ENCODE measurements at places on chromosomes 5 and 9. TPM values are rescaled to one million over a fixed set of nuclear protein-coding genes. Genes with fewer than 3 reads are reported as not detected.
A peak's percentile ranks its signal among the peaks of the same experiment; 100 is the strongest.

The SH3PXD2B gene
- total RNA-seq: 61.1 TPM

The FBLL1 gene
- total RNA-seq: 4.9 TPM

The CXCL14 gene
- 3.0 TPM for total RNA-seq

- no peaks in the 10 kb centered on the region for H3K4me1 ChIP-seq
- H3K36me3 ChIP-seq: no peaks in the 10 kb centered on the region
- H3K4me3 ChIP-seq: no peak overlapping the region
- H3K27ac ChIP-seq: no peak overlapping the region
These were observed 220.3 kb upstream of the GAS1 start for GRCh38 chr9:87167582-87167981.

DNA sequence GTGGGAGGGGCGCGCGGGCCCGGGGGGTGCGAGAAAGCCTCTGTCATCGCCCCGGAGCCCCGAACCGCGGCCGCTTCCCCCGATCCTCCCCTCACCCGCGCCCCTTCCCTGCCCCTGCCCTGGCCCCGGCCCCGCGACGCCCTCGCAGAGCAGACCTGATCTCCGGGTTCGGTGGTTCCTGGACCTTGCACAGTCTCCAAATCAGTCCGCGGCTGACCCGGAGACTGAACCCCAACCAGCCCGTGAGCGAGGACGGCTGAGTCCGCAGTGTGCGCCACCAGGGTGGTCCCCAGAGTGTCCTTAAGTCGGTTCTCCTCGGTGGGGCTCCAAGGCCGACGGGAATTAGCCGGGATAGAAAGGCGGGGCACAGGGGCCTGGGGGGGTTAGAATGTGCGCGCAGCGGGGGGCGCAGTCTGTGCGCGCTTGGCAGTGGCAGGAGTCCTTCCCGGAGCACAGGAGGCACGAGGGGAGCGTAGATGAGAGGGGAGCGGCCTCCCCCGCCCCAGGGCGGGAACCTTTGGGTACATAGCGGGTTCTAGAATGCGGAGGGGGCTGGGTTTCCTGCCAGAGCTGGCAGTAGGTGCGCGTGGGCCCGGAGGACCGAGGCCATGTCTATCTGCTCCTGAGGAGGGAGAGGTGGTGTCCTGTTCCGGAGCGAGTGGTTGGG, 779 bp downstream of the PKN3 start:
- H3K36me3 ChIP-seq: no peaks in the 10 kb centered on the region
- no peak for DNase-seq
- peaks cover 1% of the 10 kb centered on the region for H3K4me1 ChIP-seq
- H3K27me3 ChIP-seq: no peaks in the 10 kb centered on the region

- no peak overlapping the region for H3K27ac ChIP-seq
- no peak for DNase-seq
- no peak overlapping the region for H3K4me3 ChIP-seq
- no peaks in the 10 kb centered on the region for H3K4me1 ChIP-seq
- no peaks in the 10 kb centered on the region for H3K36me3 ChIP-seq
These were observed 70.1 kb downstream of the RFX3 start for GRCh38 chr9:3455717-3456116.

DNA sequence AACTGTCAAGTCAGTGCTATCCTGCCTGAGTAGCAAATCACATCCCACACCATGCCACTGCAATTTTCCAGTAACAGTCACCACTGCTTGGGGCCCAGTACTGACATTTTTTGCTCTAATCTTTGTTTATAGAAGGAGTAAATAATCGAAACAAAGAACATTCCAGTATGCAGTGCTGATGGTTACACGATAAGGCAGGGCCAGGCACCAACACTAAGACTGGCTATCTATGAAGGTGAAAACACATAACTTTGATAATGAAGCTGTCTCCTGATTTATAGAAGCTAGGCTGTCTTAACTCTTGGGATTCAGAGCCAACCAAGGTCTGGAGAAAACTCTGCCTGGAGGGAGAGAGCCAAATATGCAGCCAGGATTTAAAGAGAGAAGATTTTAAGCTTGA, 365.3 kb downstream of the BNC2 start:
- peaks cover 13% of the 10 kb centered on the region for H3K4me1 ChIP-seq
- no peaks in the 10 kb centered on the region for H3K27me3 ChIP-seq
- no peak overlapping the region for H3K4me3 ChIP-seq

GRCh38 chr9:89430995-89431394, 66.9 kb downstream of the SEMA4D start:
- no peak for DNase-seq
- H3K4me3 ChIP-seq: no peak overlapping the region
- H3K27ac ChIP-seq: no peak overlapping the region
- no peaks in the 10 kb centered on the region for H3K27me3 ChIP-seq

DNA sequence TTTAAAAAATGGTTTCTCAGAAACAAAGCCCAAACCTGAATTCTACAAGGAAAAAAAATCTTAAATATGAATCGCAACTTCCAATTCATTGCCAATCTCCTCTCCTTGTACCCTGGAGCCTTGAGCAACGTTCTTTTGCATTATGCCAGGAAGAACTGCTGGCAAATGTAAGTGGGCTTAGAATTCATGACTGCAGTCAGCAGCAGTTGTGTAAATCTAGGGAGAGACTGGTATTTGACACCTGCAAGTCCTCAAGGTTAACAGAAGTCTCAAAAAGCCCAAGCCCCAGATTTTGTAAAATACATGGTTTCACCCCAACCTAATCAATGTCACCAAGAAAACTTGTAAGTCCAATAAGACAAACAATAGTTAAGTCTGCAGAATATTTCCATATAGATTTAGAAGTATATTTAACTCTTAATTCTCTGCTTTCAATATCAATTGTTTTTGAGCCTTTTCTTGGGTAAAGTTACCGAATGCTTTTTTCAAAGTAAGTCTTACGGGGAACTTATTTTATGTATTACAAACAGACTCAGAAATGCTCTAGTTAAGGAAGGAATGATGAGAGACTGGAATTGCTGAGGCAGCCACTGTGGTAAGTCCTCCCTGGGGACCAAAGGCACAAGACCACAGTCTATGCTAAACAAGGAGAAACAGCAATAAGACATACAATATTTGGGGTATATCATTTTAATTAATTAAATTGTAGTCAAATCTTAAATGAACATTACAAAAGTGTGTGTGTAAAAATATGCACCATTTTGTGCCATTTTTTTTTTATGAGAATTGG, 31.3 kb downstream of the ELL2 start:
- DNase-seq: no peak
- no peaks in the 10 kb centered on the region for H3K4me1 ChIP-seq
- no peaks in the 10 kb centered on the region for H3K27me3 ChIP-seq
- no peak overlapping the region for H3K4me3 ChIP-seq
- H3K27ac ChIP-seq: no peak overlapping the region

DNA sequence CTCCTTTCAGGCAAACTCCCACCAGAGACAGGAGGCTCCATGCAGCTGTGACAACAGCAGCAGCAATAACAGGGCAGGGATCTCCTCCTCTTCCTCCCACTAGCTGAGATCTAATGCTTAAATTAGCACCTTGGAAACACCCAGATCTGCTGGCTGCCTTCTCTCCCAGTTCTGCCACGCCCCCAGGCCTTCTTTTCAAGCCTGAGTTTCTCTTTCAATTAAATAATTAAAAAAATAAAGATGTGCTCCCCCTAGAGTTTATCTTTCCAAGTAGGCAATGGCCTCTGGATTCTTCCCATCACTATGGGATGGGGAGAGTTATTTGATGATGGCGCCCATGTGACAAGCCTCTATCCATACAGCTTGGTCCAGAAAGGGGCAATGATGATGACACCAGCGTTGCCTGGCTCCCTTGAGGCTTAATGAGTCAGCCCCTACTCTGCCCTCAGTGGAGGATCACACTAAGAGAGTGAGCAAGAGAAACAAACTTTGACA, 3.8 kb downstream of the FAM219A start:
- no peak overlapping the region for H3K4me3 ChIP-seq
- no peaks in the 10 kb centered on the region for H3K36me3 ChIP-seq
- peaks cover 5% of the 10 kb centered on the region for H3K4me1 ChIP-seq

DNA sequence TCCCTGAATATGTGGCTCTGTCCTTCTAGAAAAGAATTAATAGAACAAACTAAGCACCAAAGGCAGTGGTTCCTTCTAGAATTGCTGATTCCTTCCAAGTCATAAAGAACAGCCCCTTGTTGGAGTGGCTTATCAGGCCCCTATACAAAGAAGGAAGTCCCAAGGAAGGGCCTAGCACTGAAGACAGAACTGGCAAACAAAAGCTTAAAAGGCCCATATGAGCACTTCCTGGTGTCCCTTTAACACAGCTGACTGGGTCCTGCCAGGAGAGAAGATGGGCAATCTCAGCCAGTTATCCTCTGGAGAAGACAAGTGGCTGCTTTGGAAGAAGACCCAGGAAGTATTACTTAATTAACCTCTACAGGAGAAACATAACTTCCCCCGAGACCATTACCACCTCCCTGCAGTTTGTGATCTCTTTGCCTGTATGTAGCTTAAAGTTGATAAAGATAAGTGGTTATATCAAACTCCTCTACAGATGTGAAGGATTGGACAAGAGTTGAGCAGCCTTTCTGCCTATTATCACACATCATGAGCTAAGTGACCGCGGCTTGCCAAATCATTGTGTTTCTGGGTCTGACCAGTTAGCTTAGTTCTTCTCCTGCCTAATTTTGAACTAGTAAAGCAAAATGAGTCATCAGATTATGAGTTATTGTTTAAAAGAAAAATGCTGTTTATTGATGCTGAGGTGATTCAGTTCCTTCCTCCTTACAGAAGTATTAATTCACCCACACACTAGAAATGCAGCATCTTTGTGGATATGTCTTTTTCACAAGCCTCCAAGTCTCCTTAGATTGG, 13.3 kb upstream of the STING1 start:
- no peak for DNase-seq
- no peak overlapping the region for H3K27ac ChIP-seq
- no peaks in the 10 kb centered on the region for H3K27me3 ChIP-seq
- no peak overlapping the region for H3K4me3 ChIP-seq
- H3K4me1 ChIP-seq: no peaks in the 10 kb centered on the region
- no peaks in the 10 kb centered on the region for H3K36me3 ChIP-seq

- peak overlapping the region; percentile 72 for H3K27ac ChIP-seq
- H3K4me1 ChIP-seq: peaks cover 3% of the 10 kb centered on the region
- H3K4me3 ChIP-seq: peak overlapping the region; percentile 74
- H3K36me3 ChIP-seq: no peaks in the 10 kb centered on the region
These were observed 548 bp downstream of the CEP120 start for GRCh38 chr5:123422433-123423277.

DNA sequence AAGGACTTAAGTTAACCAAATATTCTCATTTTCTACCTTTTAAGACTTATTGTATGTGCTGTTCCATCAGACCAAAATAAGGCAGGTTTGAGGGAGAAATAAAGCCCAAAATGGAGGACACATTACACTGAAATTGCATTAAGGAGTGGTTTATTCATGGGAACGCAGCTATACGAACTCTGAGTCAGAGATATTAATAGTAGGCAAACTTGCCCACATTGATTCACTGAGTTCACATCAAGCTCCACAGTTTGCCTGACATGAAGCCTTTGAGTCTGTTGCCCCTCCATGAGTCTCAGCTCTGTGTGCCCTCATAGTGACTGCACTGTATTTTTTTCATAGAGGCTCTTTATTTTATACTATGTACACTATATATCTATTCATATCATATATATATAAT, 135.0 kb upstream of the SNX2 start:
- no peaks in the 10 kb centered on the region for H3K27me3 ChIP-seq
- no peak for DNase-seq
- no peaks in the 10 kb centered on the region for H3K4me1 ChIP-seq

GRCh38 chr5:111389390-111390082, 122.8 kb downstream of the STARD4 start:
- H3K36me3 ChIP-seq: no peaks in the 10 kb centered on the region
- no peak for DNase-seq
- no peak overlapping the region for H3K4me3 ChIP-seq
- no peaks in the 10 kb centered on the region for H3K4me1 ChIP-seq
- no peak overlapping the region for H3K27ac ChIP-seq

DNA sequence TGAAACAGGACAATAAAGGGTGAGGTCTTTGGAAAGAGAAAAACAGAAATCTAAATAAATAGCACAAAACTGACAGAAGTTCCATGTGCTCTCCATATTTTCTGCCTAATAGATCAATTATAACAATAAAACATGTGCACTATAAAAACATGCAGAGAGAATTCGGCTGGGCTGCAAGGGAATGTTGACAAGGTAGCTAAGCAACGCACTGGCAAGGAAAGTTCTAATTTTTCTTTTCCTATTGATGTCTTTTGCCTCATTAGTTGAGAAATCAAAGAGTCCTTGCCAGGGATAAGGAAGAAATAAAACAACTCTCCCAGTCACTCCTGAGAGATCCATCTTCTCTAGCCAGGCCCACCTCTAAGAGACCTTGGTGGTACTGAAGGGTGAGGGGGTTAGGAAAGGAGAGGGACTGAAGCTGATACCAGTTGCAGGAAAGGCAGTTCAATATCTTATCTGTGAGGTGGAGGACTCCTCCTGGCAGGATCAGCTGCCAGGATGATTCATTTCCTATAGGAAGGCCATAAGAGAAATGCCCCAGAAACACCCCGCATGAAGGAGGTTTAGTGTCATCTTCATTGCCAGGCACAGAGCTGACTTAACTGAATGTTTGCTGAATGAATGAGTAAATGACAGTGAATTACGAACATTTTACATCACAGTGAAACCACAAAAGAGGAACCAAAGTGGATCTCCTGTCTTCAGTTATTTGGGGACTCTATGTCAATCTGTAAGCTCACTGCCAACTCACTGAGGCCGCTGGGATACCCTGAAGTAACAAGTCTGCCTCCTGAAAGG, 63.7 kb upstream of the IFNK start:
- H3K27ac ChIP-seq: no peak overlapping the region
- H3K36me3 ChIP-seq: no peaks in the 10 kb centered on the region
- H3K4me1 ChIP-seq: peaks cover 8% of the 10 kb centered on the region
- no peaks in the 10 kb centered on the region for H3K27me3 ChIP-seq
- H3K4me3 ChIP-seq: no peak overlapping the region

Measured in ovary (tissue), 10 donors.